AG04450 (cell line): ENCODE measurements at places on chromosomes 5 and 9. TPM values are rescaled to one million over a fixed set of nuclear protein-coding genes. Genes with fewer than 3 reads are reported as not detected.

The PSMD5 gene
- polyA plus RNA-seq = 43.2 and 57.6 TPM in 2 replicates

The SHROOM1 gene
- 4.5 and 6.0 TPM in 2 replicates for polyA plus RNA-seq

The KCNN2 gene
- polyA plus RNA-seq = 0.86 and 1.2 TPM in 2 replicates

The S1PR3 gene
- 33.1 and 40.3 TPM in 2 replicates for polyA plus RNA-seq

The ADGRV1 gene
- polyA plus RNA-seq = 0.06 TPM in 1 of 2 replicates, not detected in the other

The LURAP1L gene
- 40.8 and 51.4 TPM in 2 replicates for polyA plus RNA-seq

The SUSD3 gene
- 1.4 and 1.8 TPM in 2 replicates for polyA plus RNA-seq

The CARD9 gene
- 0.63 and 0.93 TPM in 2 replicates for polyA plus RNA-seq

The DMRT1 gene
- not detected in 2 replicates for polyA plus RNA-seq

The SEMA4D gene
- 2.8 and 3.2 TPM in 2 replicates for polyA plus RNA-seq

The ZNF354C gene
- polyA plus RNA-seq = 4.2 and 5.1 TPM in 2 replicates

The CFAP157 gene
- polyA plus RNA-seq = 0.14 TPM in 1 of 2 replicates, not detected in the other

The SPINK13 gene
- not detected in 2 replicates for polyA plus RNA-seq

The CREB3 gene
- polyA plus RNA-seq = 51.1 and 58.1 TPM in 2 replicates

The URM1 gene
- polyA plus RNA-seq = 44.7 and 65.1 TPM in 2 replicates

The TLR4 gene
- not detected in 2 replicates for polyA plus RNA-seq

The SLC6A3 gene
- not detected in 2 replicates for polyA plus RNA-seq

The SLC45A2 gene
- polyA plus RNA-seq = not detected in 2 replicates

The ZNF883 gene
- polyA plus RNA-seq = 1.3 and 1.5 TPM in 2 replicates

The CYLC2 gene
- polyA plus RNA-seq = not detected in 2 replicates

The RAD17 gene
- 19.4 and 20.5 TPM in 2 replicates for polyA plus RNA-seq

The ARAP3 gene
- polyA plus RNA-seq = 3.5 and 4.9 TPM in 2 replicates
